ENCODE measurements at places on chromosomes 12 and 14.

GRCh38 chr14:98791661-98792060 lies 480.3 kb downstream of the BCL11B start:
- DNase-seq = no peak

GRCh38 chr14:103031956-103032355 lies 25.4 kb downstream of the CDC42BPB start:
- peak; percentile 42 for DNase-seq

DNA sequence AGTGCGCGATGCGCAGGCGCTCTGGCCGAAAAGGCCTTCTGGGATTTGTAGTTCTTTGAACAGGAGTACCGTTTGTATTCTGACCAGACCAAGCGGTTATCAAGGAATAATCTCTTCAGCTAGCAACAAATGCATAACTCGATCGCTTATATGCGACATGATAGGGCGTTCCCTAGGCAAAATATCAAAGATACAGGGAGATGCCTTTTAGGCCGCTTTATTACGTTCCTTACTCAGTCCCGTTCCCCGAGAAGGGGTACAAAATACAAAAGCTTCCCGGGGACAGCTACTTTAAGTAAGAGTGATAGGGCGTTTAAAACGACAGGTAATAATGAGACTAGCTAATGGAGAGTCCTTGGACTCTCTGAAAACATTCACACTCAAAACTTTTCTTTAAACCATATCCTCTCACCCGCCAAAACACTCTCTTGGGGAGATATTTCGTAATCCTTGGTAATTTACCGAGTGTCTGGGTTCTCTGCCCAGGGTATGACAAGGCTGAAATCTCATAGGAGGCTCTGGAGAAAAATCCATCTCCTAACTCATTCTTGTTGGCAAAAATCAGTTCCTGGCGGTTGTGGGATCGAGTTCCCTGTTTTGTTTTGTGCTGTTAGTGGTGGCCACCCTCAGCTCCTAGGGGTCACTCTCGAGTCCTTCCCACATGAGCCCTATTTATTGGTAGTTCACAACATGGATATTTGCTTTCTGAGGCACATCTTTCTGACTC lies 412 bp upstream of the SNW1 start:
- peak; percentile 39 for DNase-seq

DNA sequence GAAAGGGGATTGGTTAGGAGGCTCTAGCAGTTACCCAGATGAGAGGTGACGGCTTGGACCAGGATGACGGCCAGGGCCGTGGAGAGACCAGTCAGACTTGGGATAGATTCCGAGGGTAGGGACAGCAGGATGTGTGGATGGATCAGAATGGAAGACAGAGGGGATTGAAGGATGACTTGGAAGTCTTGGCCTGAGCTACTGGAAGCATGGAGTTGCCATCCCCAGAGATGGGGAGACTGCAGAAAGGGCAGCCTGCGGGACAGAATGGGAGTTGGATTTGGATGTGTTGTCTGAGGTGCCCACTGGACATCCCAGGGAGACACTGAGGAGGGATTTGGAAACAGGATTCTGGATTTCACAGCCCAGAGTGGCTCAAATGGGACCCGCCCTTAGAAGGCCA lies 102.3 kb downstream of the CALM1 start:
- DNase-seq = no peak

- peak; percentile 53 for DNase-seq
Measured at GRCh38 chr14:53663709-53664108, 292.9 kb downstream of the BMP4 start.
